ENCODE measurements at places on chromosomes 12 and 14. TPM values are rescaled to one million over a fixed set of nuclear protein-coding genes. Genes with fewer than 3 reads are reported as not detected.

The ASCL1 gene
- total RNA-seq, result not detected

The RERG gene
- not detected for total RNA-seq

- H3K36me3 ChIP-seq, result peaks cover 38% of the 10 kb centered on the region
- H3K4me1 ChIP-seq, result no peaks in the 10 kb centered on the region
- no peak overlapping the region for H3K4me3 ChIP-seq
- no peak overlapping the region for H3K27ac ChIP-seq
- DNase-seq, result no peak
- H3K27me3 ChIP-seq, result no peaks in the 10 kb centered on the region
Measured at GRCh38 chr12:121187501-121187900, 22.4 kb upstream of the P2RX4 start.

The CLEC12A gene
- 0.60 TPM for total RNA-seq

GRCh38 chr12:98446682-98447081, 68.7 kb upstream of the TMPO start:
- no peak for DNase-seq
- H3K36me3 ChIP-seq, result no peaks in the 10 kb centered on the region
- H3K4me3 ChIP-seq, result no peak overlapping the region
- H3K4me1 ChIP-seq, result no peaks in the 10 kb centered on the region

- no peak overlapping the region for H3K27ac ChIP-seq
- no peak overlapping the region for H3K4me3 ChIP-seq
- peaks cover 9% of the 10 kb centered on the region for H3K4me1 ChIP-seq
- DNase-seq, result no peak
- no peaks in the 10 kb centered on the region for H3K27me3 ChIP-seq
- H3K36me3 ChIP-seq, result peaks cover 21% of the 10 kb centered on the region
Measured at GRCh38 chr12:94977766-94978468, 25.6 kb downstream of the NDUFA12 start.

The POMT2 gene
- total RNA-seq, result 16.1 TPM

The SERPINA9 gene
- total RNA-seq, result not detected

The TPH2 gene
- not detected for total RNA-seq

- no peak overlapping the region for H3K4me3 ChIP-seq
- DNase-seq, result no peak
- H3K4me1 ChIP-seq, result peaks cover 68% of the 10 kb centered on the region
- peak overlapping the region; percentile 70 for H3K27ac ChIP-seq
Measured at GRCh38 chr12:56679883-56680575, 8.1 kb downstream of the PTGES3 start.

DNA sequence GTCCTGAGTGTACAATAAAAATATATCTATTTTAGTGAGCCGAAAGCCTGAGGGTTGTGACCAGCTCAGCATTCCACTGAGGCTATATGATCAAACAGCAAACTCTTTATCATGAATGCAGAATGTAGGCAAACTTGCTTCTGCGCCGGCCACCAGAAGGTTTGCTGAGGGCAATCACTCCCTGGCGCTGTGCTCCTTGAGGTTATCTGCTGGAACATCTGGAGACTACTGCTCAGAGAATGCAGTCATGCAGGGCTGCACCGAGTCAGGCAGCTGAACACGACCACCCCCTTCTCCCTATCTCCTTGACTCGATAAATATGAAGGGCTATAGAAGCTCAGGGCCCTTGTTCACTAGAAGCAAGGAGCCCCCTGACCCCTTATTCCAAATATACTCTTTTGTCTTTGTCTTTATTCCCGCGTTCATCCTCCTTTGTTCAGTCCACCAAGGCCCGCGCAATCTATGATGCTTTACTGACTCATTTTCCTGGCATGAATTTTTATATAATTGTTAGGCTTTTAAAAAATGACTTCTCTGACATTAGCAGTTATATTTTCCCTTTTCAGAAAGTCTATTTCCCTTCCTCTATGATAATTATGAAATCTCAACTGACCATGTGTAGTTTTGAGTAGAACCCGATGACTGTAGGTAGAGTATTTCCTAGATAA, 1089.3 kb downstream of the SLC16A7 start:
- DNase-seq, result no peak
- H3K4me3 ChIP-seq, result no peak overlapping the region
- H3K36me3 ChIP-seq, result no peaks in the 10 kb centered on the region
- no peaks in the 10 kb centered on the region for H3K4me1 ChIP-seq

- no peak overlapping the region for H3K27ac ChIP-seq
- no peaks in the 10 kb centered on the region for H3K27me3 ChIP-seq
- H3K4me3 ChIP-seq, result no peak overlapping the region
- H3K4me1 ChIP-seq, result no peaks in the 10 kb centered on the region
Measured at GRCh38 chr12:20351406-20351805, 16.9 kb upstream of the PDE3A start.

The CD27 gene
- total RNA-seq, result 39.9 TPM

DNA sequence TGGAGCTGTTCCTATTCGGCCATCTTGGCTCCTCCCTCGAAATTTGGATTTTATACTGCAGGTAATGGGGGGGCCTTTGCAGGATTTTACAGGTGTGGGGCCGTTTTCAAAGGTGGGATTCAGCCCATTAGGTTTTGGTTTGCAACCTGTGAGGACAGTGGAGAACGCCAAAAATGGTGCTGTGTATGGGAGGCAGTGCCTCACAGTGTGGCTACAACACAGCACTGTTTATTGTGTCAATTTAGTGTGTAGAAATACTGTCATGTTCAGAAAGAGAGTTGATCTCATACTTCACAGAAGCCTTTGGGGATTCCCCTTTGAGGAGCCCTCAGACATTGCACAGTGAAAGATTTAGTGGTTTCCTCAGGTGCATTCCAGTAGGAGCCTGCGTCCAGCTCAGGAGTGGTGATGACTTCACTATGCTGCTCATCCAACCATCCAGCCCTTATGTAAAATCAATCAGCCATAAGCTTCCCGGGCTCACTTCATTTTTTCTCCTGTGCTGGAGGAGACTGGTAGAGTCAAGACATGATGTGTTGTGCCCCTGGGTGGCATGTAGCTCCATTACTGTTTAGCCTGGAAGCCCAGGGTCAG, 92.7 kb upstream of the PRMT8 start:
- H3K36me3 ChIP-seq, result no peaks in the 10 kb centered on the region
- no peaks in the 10 kb centered on the region for H3K4me1 ChIP-seq
- H3K27me3 ChIP-seq, result peaks cover 3% of the 10 kb centered on the region
- no peak for DNase-seq
- no peak overlapping the region for H3K27ac ChIP-seq

GRCh38 chr12:111429828-111430432, 24.2 kb downstream of the SH2B3 start:
- H3K4me3 ChIP-seq, result peak overlapping the region; percentile 70
- peak overlapping the region; percentile 89 for H3K27ac ChIP-seq
- peak; percentile 86 for DNase-seq
- H3K4me1 ChIP-seq, result peaks cover 96% of the 10 kb centered on the region

The ATG2B gene
- 16.3 TPM for total RNA-seq

The CLIP1 gene
- 65.3 TPM for total RNA-seq

- H3K4me1 ChIP-seq, result no peaks in the 10 kb centered on the region
- H3K36me3 ChIP-seq, result no peaks in the 10 kb centered on the region
- no peak overlapping the region for H3K4me3 ChIP-seq
- H3K27ac ChIP-seq, result no peak overlapping the region
Measured at GRCh38 chr12:27284751-27285150, 40.7 kb downstream of the STK38L start.

DNA sequence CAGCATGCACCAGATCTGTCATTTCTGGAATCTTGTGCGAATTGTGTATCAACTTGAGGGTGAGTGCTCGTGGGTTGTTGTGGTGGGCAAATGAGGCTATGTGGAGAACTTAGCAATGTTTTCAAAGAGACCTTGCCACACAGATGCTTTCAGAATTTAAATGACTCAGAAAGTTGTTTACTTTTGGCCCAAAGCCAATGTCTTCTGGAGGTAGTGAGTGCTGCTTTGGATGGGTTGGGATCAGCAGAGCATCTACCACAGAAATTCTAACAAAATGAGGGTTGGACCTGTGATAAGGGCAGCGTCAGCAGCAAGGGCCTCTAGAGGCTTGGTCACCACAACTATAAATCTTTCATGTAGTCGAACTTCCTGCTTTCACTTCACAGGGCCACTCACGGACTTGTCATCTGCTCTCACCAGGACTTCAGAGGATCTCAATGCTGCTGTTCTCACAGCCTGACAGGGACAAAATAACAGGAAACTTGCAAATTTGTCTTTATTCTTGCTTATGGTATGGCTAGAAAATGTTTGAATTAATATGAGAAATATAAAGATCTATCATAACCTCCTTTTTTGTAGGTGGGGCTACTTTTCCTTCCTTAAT, 111.4 kb downstream of the DACT1 start:
- no peaks in the 10 kb centered on the region for H3K36me3 ChIP-seq
- no peak overlapping the region for H3K27ac ChIP-seq
- peaks cover 2% of the 10 kb centered on the region for H3K27me3 ChIP-seq
- peak; percentile 17 for DNase-seq

The TOMM20L gene
- total RNA-seq, result not detected

DNA sequence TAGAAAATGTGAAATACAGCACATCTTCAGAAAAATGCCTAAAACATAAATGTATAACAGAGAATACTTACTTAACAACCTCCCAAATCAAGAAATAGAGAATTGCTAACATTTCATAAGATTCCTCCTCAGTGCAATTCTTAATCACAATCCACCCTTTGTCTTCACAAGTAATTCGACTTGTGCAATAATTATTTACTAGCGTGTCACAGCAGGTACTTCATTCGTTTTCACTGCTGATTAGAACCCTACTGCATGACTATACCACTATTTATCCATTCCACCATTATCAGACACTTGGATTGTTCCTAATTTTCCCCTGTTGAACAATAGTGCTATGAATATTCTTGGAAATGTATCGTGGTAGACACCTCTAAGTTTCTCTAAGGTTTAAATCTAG, 64.9 kb upstream of the BBS10 start:
- H3K4me3 ChIP-seq, result no peak overlapping the region
- no peak for DNase-seq
- H3K27me3 ChIP-seq, result no peaks in the 10 kb centered on the region
- peaks cover 15% of the 10 kb centered on the region for H3K36me3 ChIP-seq
- no peak overlapping the region for H3K27ac ChIP-seq
- peaks cover 17% of the 10 kb centered on the region for H3K4me1 ChIP-seq

The GLT1D1 gene
- total RNA-seq, result not detected

- H3K27me3 ChIP-seq, result no peaks in the 10 kb centered on the region
- DNase-seq, result no peak
- no peak overlapping the region for H3K4me3 ChIP-seq
- H3K4me1 ChIP-seq, result no peaks in the 10 kb centered on the region
- no peaks in the 10 kb centered on the region for H3K36me3 ChIP-seq
Measured at GRCh38 chr12:43277651-43278540, 274.1 kb downstream of the ADAMTS20 start.

- H3K27me3 ChIP-seq, result no peaks in the 10 kb centered on the region
- peaks cover 54% of the 10 kb centered on the region for H3K4me1 ChIP-seq
- peak; percentile 85 for DNase-seq
- H3K36me3 ChIP-seq, result peaks cover 8% of the 10 kb centered on the region
- H3K4me3 ChIP-seq, result peak within 1 kb of the TSS; percentile 97
- peak within 1 kb of the TSS; percentile 79 for H3K27ac ChIP-seq
Measured at GRCh38 chr12:4648501-4649357, at the start of the genes AKAP3 and NDUFA9. Gene AKAP3, minus strand, starts transcription at chr12:4649051. Its CDS starts 10,855 bp downstream, at chr12:4638196. Gene NDUFA9, plus strand, starts transcription at chr12:4649114. Its CDS starts 13 bp downstream, at chr12:4649127.

The MDM1 gene
- total RNA-seq, result 24.4 TPM

- no peak overlapping the region for H3K4me3 ChIP-seq
- H3K27ac ChIP-seq, result no peak overlapping the region
- no peaks in the 10 kb centered on the region for H3K27me3 ChIP-seq
Measured at GRCh38 chr12:88805692-88806091, 225.4 kb upstream of the KITLG start.

- peak overlapping the region; percentile 49 for H3K4me3 ChIP-seq
- DNase-seq, result peak; percentile 25
- peaks cover 15% of the 10 kb centered on the region for H3K4me1 ChIP-seq
- peaks cover 32% of the 10 kb centered on the region for H3K27me3 ChIP-seq
- no peak overlapping the region for H3K27ac ChIP-seq
Measured at GRCh38 chr12:49827401-49828099, 663 bp downstream of the NCKAP5L start.

The JDP2 gene
- total RNA-seq, result 2.6 TPM

The C12orf60 gene
- 2.0 TPM for total RNA-seq

DNA sequence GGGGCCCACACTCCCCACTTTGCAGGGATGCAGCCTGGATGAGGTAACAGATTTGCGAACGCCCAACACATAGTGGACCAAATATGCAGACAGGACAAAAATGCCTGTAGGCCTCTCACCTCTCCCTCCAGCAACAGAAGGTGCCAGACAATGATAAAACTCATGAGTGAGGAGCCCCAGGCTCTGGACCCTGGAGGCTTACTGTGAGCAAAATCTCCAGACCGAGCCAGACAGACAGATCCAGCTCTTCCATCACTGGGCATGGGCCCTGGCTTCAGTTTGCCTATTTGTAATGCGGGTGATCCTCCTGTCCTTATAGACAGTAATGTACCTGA, 42.3 kb downstream of the IRF2BPL start:
- peaks cover 17% of the 10 kb centered on the region for H3K27me3 ChIP-seq
- no peak overlapping the region for H3K4me3 ChIP-seq
- H3K4me1 ChIP-seq, result peaks cover 19% of the 10 kb centered on the region
- H3K27ac ChIP-seq, result no peak overlapping the region

- H3K27me3 ChIP-seq, result peaks cover 30% of the 10 kb centered on the region
- no peak overlapping the region for H3K4me3 ChIP-seq
- no peaks in the 10 kb centered on the region for H3K36me3 ChIP-seq
- no peak for DNase-seq
Measured at GRCh38 chr12:256958-257357, 5.7 kb downstream of the SLC6A13 start.

GRCh38 chr14:104429291-104429861, 150.2 kb upstream of the C14orf180 start:
- no peaks in the 10 kb centered on the region for H3K36me3 ChIP-seq
- no peak overlapping the region for H3K4me3 ChIP-seq
- H3K27me3 ChIP-seq, result no peaks in the 10 kb centered on the region

GRCh38 chr12:32181498-32182175, 75.0 kb downstream of the BICD1 start:
- no peak overlapping the region for H3K27ac ChIP-seq
- DNase-seq, result no peak
- H3K4me1 ChIP-seq, result no peaks in the 10 kb centered on the region
- H3K4me3 ChIP-seq, result no peak overlapping the region
- no peaks in the 10 kb centered on the region for H3K36me3 ChIP-seq

DNA sequence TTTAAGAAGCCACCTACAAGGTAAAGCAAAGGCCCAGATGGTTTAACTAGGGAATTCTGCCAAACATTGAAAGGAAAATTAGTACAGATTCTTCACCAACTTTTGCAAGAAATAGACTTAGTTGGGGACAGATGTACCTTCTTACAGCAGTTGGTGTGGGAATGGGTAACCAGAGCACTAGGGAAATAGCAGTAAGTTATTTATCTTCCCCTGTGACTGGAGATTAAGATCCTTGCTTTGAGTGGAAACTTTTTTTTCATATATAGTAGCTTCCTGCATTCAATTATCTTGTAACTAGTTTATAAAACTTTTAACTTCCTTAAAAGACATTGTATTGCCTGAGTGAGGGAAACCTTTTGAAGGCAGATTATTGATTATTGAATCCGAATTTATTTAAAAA, 44.2 kb downstream of the ARID2 start:
- H3K4me1 ChIP-seq, result peaks cover 8% of the 10 kb centered on the region
- no peaks in the 10 kb centered on the region for H3K27me3 ChIP-seq
- H3K36me3 ChIP-seq, result peaks cover 13% of the 10 kb centered on the region
- DNase-seq, result no peak
- no peak overlapping the region for H3K4me3 ChIP-seq
- H3K27ac ChIP-seq, result no peak overlapping the region

GRCh38 chr12:119052001-119052400, 70.7 kb downstream of the SRRM4 start:
- H3K27me3 ChIP-seq, result no peaks in the 10 kb centered on the region
- H3K4me1 ChIP-seq, result no peaks in the 10 kb centered on the region
- H3K4me3 ChIP-seq, result no peak overlapping the region
- H3K36me3 ChIP-seq, result no peaks in the 10 kb centered on the region
- no peak overlapping the region for H3K27ac ChIP-seq
- no peak for DNase-seq

Data from activated CD4-positive, alpha-beta memory T cell treated with anti-CD3 and anti-CD28 coated beads, Interleukin-2, amount 10 ng/mL, durations not matched to agents 7 days and 5 days (primary cell).